Activated CD4-positive, alpha-beta T cell treated with anti-CD3 and anti-CD28 coated beads for 1 hour (primary cell): ENCODE measurements at places on chromosomes 3 and 15.

DNA sequence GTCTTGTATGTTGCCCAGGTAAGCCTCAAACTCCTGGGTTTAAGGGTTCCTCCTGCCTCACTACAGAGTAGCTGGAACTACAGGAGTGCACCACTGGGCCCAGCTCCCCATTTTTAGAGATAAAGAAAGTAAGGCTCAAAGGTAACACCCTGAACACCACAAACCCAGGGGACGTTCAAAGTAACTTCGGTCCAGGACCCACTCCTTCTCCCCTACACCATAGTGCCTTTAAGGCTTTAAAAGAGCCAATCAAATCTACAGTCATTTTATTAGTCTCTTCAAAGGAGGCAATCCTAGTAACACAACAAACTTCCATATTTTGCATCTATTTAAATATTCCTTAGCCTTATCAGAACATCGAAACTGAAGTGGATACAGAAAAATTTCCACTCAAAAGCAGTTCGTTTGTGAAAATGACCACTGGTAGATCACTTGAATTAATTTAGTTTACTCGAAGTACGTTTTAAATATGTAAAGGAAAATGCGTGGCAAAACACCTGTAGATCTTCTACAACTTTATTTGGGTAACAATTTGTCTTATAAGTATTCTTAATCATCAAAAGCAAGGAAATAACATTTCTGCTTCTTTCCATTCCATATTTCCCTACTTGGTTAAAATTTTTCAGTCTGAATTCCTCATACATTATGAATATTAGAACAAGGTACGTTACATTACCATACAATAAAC lies 1.8 kb downstream of the STAG1 start:
- no peak for DNase-seq

- no peak for DNase-seq
Measured at GRCh38 chr3:16067837-16068471, 106.5 kb upstream of the GALNT15 start.

DNA sequence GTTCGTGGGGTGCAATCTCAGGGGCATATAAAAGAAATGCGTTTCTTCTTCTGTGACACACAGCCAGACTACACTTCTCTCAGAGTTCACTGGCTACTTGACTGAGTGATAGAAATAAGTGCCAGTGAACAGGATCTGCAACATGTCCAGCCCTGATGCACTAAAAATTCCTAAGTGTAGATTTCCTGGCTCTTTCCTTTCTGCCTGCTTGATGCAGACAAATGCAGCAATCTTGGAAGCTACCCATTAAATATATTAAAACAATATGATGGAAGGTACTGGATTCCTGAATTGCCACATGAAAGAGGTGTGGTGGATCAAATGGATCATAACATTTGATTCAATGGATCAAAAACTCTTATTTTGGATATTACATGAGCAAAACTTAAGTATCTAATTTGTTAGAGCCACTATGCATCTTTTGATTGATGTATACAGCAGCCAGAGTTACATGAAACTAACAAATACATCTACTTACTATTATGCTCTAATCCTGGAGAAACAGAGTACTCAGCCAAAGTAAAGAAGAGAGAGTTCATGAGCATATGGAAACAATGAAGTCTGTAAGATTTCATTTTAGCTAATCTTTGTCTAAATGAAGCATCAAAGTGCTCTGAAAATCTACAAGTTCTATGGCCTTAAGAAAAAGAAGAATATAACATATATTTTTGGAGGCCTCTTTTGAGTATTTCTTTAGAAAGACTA lies 222.6 kb downstream of the ZNF385D start:
- no peak for DNase-seq

DNA sequence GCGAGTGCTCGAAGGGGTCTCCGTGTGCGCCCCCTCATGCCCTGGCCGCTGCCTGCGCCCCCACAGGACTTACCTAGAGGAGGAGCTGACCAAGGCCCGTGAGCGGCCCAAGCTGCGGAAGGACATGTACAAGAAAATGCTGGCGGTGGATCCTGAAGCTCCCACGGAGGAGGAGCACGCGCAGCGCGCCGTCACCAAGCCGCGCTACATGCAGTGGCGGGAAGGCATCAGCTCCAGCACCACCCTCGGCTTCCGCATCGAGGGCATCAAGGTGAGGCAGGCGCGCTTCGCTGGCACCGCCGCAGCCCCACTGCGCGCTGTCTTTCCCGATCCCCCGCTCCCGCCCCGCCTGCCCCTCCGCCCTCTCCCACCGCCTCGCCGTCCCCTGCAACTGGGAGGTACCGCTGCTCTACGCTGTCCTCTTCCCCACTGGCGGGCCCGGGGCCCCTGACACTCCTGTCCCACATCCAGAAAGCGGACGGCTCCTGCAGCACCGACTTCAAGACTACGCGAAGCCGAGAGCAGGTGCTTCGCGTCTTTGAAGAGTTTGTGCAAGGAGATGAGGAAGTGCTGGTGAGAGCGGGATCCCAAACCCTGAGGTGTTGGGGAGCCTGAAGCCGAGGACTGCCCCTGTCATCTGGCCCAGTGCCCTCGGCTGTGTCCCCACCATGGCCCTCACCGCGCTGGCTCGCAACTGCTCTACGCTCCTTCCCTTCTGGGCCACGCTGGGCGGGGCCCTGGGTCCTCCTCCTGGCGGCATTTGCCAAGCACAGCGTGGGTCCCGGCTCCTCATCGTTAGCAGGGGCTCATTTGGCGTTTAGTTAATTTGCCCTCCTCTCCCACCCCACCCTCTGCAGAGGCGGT lies 8.5 kb downstream of the ITPKA start:
- peak; percentile 17 for DNase-seq

DNA sequence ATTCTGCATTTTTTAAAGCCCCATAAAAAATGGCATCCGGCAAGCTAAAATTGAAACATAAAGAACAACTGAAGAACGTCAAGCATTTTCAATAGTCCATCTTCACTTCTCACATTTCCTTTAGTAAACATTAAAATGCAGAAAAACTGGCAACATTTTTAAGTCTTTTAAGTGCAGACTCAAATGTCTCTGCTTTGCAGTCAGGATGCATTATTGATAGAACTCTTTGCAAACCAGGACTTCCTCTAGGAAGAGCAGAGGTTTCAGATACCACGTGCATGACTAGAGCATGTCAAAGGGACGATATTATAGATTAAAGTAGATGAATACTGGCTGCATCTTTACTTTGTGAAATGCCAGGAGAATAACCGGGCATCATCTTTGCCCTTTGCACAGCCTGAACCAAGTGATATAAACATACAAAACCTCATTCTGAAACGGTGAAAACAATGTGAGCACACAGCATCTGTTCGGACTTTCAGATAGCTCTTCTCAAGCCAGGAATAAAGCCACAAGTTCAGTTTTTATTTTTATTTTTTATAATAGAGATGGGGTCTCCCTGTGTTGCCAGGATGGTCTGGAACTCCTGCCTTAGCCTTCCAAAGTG lies 65.1 kb downstream of the LDHAL6B start:
- DNase-seq, result no peak

GRCh38 chr15:62608369-62608768 lies 434.2 kb upstream of the TPM1 start:
- no peak for DNase-seq

GRCh38 chr15:41042851-41043250 lies 73.2 kb downstream of the INO80 start:
- DNase-seq, result no peak

- no peak for DNase-seq
Measured at GRCh38 chr3:57805266-57805665, 49.2 kb downstream of the SLMAP start.

GRCh38 chr15:71476823-71477222 lies 333.5 kb upstream of the NR2E3 start:
- no peak for DNase-seq

GRCh38 chr3:189576486-189576885 lies 54.7 kb upstream of the TP63 start:
- DNase-seq, result no peak

GRCh38 chr15:79064496-79064895 lies 26.1 kb downstream of the RASGRF1 start:
- DNase-seq, result no peak

DNA sequence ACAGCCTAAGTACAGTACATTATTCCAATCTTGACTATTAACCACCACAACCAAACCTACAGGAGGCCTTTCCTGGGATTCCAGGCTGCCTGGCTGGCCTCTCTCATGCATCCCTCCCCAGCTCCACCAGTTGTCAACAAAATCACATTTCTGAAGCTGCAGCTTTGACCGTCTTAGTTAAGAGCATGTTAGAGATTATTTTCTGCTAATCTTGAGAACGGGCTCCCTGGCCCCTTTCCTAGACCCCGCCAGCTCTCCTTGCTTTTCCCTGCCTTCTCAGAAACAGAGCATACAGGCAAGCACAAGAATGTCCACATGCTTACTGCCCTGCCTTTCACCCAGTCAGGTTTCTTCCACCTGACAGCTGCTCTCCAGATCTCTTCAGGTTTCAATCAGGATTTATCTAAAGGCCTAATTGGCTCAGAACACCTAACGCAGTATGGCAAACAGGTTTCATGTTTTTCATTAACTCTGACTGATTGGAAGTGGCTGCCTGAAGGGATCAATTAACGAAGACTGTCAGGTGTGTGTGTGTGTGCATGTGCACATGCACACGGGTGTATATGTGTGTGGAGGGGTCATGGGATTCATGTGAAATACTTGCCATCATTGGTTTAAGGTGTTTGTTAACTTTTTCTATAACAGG lies 12.3 kb downstream of the KY start:
- no peak for DNase-seq

DNA sequence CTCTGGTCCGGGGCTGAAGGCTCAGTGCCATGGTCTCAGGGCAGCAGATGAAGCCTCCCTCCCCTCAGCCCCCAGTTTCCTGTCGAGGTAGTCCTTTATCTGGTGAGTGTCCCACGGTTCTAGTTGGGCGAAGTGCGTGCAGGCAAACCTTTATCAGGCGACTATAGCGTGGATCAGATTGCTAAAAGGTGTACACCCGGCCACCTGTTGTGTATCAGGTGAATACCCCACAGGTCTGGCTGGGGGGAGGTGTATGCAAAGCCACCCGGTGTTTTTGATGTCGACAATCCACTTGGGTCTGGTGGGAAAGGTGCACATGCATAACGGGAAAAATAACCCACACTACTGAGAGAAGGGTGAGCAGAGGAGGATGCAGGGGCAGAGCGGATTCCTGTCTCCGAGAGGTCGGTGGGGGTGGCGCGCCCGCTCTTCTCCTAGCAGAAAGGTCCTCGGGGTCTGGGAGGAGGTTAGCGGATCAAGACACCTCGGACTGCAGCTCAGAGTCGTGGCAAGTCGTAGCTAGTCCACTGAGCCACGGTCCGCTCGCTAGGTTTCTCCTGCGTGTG lies 507 bp downstream of the SLC12A6 start:
- DNase-seq, result peak; percentile 20

DNA sequence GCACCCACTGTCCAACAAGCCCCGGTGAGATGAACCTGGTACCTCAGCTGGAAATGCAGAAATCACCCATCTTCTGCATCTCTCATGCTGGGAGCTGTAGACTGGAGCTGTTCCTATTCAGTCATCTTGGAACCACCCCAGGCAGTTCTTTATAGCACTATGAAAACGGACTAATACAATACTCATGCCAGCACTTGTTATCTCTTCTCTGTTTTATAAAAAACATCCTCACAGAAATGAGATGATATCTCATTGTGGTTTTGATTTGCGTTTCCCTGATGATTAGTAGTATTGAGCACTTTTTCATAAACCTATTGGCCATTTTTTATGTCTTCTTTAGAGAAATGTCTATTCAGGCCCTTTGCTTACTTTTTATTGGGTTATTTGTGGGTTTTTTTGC lies 156.2 kb upstream of the ARPP21 start:
- DNase-seq, result no peak

- DNase-seq, result no peak
Measured at GRCh38 chr15:98715890-98716443, 67.6 kb downstream of the IGF1R start.

DNA sequence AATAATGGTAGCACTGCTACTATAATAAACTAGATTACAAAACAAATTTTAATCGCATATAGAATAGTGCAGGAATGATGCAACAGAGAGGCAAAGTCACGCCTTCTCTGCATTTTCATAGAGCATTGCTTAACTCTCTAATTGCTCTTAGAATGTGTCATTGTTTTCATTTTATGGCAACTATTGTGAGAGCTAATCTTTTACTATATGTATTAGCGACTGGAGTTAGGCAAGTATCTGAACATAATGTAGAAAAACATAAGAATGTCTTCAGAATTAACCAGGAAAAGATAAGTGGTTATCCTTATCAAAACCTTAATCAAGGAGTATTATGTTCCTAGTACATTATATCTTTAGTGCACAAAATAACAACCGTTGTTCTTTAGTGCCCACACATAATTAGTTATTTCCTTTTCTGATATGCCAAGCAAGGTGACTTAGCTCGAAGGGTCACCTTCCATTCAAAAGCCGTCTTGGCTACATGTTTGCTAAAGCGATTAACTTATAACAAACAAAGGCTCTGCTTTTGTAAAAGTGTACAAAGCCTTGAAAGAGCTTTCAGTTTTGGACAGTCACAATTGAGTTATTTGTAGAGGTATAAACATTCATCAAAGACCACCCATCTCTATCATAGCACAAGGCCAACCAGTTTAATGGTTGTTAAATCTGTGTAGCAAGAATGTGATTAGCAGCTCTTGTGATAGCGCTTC lies 1328.9 kb downstream of the ROBO2 start:
- no peak for DNase-seq

GRCh38 chr15:39752991-39753390 lies 29.6 kb downstream of the FSIP1 start:
- no peak for DNase-seq

DNA sequence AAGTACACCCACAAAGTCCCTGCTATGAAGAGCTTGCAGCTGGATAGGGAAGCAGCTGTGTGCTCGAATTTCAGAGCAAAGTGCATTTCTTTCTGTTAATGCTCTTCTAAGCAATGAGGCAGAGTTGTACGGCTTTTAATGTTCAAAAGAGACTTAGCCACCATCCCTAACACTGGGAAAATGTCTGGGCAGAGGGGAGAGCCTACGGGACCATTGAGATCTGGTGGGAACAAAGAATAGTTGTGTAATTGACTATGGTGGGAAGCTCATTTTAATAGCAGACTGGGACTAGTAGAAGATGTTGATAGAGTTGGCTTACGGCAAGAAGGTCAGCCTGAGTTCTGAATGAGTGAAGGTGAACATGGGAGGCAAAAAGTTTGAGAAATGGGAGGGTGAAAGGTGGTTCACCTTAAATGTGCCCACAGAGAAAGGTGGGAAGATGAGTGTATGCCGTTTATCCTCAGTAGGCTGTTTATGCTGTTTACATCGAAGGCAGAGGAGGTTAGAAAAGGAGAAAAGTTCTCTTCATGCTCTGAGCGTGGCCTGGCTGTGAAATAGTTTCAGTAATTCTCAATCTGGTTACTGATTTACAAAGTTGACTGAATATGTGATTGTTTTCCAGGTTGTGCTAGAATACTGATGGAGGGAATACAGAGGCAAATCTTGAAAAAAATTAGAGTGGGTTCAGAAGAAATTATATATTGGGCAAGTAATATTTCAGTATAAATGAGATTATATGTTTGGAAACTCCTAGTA lies 22.9 kb upstream of the UTS2B start:
- DNase-seq, result no peak

- no peak for DNase-seq
Measured at GRCh38 chr15:66477011-66477410, 20.6 kb downstream of the SNAPC5 start.

- no peak for DNase-seq
Measured at GRCh38 chr3:127171320-127171719, 21.6 kb upstream of the PRR23E start.
